CD4-positive, alpha-beta memory T cell (primary cell): ENCODE measurements at places on chromosomes 11 and 22. TPM values are rescaled to one million over a fixed set of nuclear protein-coding genes. Genes with fewer than 3 reads are reported as not detected.

Gene APLNR
- not detected for polyA plus RNA-seq

Gene KRTAP5-9
- not detected for polyA plus RNA-seq

Gene OR2AG2
- polyA plus RNA-seq: not detected

Gene OR51I1
- polyA plus RNA-seq: not detected

Gene XKR3
- not detected for polyA plus RNA-seq

Gene CABP4
- 0.27 TPM for polyA plus RNA-seq

Gene DYNC2H1
- 1.1 TPM for polyA plus RNA-seq

Gene SLC35C1
- polyA plus RNA-seq: 18.6 TPM

Gene CYP2D6
- polyA plus RNA-seq: not detected

Gene PLEKHB1
- polyA plus RNA-seq: 78.4 TPM

DNA sequence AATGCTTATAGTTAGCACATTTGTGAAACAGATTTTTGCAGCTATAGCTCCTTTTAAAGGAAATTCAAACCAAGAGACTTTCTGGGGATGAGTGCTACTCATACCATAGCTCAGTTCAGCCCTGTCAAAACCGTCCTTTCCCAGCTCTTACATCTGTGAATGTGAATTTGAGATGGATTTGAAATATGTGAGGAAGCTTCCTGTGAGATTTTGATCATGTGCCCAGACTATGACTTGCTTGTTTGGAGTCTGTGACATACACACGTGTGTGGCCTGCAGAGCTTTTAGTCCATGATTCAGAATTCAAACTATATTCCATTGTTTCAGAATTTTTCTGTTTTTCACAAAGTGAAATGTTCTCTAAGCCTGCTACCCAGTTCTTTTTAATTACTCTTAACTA, 4.4 kb upstream of the MMP1 start:
- DNase-seq: no peak

- no peak for DNase-seq
Observed at GRCh38 chr11:47267876-47268275, 2.1 kb upstream of the MADD start.

GRCh38 chr11:130813638-130814037, 102.6 kb downstream of the SNX19 start:
- no peak for DNase-seq

DNA sequence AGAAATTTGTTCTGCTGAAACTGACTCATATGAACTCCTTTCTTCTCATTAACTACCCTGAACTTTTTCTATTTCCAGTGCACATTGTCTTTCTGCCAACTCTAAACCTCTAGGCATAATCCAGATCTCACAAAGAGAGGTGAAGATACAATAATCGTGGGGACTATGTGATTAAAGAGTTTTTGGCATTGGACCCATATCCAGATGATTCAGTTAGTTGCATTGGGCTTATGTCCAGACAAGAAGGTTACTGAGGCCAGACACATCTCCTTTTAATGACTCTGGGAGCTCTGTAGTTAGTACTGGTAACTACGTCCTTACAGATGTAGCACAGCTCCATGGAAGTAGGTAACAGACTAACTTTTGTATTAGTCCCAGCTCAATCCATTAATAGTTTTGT, 273.0 kb downstream of the CASP12 start:
- DNase-seq: no peak

GRCh38 chr22:26367402-26368245, 61.4 kb upstream of the ASPHD2 start:
- peak; percentile 55 for DNase-seq

DNA sequence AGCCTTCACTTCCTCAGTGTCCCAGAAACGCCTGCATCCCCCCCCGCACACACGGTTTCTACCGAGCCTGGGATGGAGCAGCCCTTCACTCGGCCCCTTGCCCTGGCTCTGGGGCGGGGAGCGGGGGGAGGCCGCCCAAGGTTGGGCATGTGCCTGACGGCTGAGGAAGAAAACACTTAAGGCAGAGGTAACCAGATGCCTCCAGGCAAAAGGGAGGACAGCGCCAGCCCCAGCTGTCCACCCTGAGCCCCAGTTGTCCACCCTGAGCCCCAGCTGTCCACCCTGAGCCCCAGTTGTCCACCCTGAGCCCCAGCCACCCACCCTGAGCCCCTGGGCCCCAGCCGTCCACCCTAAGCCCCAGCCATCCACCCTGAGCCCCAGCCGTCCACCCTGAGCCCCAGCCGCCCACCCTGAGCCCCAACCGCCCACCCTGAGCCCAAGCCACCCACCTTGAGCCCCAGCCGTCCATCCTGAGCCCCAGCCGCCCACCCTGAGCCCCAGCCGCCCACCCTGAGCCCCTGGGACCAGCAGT, 3.8 kb upstream of the TTLL8 start:
- no peak for DNase-seq

DNA sequence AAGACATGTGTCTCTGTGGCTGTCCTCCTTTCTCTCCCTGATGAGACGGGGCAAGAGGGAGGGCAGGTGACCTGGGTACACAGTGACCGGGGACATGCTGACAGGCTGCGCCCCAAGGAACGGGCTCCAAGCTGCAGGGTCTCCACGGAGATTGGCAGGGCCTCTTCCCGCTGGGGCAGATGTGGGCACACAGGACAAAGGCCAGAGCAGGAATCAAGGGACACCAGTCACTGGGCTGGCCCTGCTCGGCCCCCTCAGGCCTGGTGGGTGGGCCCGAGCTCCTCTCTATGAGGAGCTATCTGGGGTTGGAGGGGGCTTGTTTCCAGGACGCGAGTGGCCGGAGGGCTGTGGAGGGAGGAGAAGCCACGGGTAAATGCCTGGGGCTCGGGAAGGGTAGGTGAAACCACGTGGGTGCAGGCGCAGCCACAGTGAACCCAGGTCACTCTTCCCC, 11.2 kb downstream of the PNPLA5 start:
- DNase-seq: no peak

GRCh38 chr11:30322191-30322590, 713 bp upstream of the ARL14EP start:
- DNase-seq: no peak

DNA sequence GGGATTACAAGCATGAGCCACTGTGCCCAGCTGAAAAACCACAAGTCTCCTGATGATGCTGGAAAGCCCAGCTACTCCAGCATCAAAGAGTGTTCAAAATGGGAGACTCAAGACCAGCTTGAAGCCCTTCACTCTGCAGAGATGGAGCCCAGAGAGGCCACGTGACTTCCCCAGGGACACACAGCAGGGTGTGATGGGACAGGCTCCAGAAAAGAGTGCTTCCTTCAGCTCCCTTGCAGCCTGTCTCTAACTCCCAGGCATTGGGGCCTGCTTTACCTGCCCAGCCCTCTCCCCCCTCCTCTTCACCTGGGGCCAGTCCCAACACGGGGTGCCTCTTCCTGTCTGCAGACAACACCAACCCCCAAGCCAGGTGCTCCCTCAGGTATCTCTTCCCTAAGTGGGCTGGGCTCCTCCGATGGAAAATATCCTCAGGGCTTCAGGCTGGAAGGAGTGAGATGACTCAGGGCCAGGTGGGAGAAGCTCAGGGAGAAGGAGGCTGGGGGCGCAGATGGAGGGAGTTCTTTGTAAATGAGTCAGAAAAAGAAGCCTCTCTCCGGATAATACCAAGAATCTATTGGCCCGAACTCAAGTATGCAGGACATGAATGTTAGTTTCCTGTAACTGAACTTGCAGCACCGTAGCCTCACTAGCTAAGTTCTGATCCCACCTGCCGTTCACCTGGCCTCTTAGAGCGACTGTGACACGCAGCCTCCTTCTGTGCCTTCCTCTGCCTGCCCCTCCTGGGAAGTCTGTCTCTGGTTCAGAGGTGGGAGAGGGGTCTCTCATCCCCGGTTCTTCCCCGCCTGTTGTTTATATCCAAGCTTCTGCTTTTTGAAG, 326.6 kb downstream of the MN1 start:
- no peak for DNase-seq

GRCh38 chr11:45737056-45737455, 67.9 kb upstream of the SLC35C1 start:
- no peak for DNase-seq

GRCh38 chr22:24289741-24290163, 19.1 kb downstream of the SPECC1L start:
- DNase-seq: no peak

DNA sequence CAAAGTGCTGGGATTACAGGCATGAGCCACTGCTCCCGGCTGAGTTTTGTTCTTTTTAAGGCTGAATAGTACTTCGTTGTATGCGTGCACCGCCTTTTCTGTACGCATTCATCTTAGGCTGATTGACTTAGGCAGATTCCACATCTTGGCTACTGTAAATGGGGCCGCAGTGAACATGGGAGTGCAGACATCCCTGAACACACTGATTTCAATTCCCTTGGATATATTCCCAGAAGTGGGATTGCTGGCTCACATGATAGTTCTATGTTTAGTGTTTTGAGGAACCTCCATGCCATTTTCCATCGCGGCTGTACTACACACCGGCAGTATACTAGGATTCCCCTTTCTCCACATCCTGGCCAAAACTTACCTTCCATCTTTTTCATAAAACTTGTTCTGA, 10.4 kb upstream of the ZNF74 start:
- DNase-seq: no peak

DNA sequence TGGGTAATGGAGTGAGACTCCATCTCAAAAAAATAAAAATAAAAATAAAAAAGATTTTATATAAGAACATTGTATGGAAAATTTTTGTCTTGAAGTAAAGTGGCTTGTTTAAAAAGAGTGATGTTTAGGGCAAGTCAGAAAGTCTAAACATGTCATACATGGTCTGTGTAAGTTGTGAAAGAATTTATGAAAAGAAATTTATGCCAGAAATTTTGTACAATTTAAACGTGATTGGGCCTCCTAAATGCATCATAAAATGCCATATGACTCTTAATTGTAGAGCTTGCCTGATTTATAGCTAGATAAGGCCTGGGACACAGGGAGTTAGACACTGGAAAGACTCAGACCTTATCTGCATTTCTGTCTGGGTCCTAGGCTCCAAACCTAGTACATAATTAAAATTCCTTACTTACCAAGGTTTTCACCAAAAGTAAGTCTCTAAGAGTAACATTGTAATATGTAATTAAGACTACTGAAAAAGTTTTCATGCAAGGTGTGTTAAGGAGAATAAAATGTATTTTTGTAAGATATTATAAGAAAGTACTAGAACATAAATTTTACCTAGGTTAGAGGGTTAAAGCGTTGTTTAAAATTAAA, 110.5 kb downstream of the AASDHPPT start:
- DNase-seq: no peak
